ENCODE measurements at places on chromosomes 2 and 18.

DNA sequence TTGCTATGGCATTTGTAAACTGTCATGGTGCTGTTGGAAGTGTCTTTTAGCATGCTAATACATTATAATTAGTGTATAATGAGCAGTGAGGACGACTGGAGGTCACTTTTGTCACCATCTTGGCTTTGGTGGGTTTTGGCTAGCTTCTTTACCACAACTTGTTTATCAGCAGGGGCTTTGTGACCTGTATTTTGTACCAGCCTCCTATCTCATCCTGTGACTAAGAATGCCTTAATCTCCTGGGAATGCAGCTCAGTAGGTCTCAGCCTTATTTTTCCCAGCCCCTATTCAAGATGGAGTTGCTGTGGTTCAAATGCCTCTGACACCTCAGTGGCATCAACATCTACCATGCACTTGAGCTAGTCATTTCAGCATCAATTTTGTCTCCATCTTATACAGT is 29.7 kb downstream of the LYPD6 start:
- DNase-seq, result no peak

GRCh38 chr2:180195847-180196246 is 188.8 kb upstream of the CWC22 start:
- no peak for DNase-seq

GRCh38 chr2:241673189-241673663 is 13.4 kb downstream of the DTYMK start:
- no peak for DNase-seq

- DNase-seq, result peak; percentile 9
Measured at GRCh38 chr2:12607971-12608370, 108.8 kb upstream of the TRIB2 start.

GRCh38 chr2:240917684-240918257 is 11.6 kb downstream of the CROCC2 start:
- DNase-seq, result no peak

DNA sequence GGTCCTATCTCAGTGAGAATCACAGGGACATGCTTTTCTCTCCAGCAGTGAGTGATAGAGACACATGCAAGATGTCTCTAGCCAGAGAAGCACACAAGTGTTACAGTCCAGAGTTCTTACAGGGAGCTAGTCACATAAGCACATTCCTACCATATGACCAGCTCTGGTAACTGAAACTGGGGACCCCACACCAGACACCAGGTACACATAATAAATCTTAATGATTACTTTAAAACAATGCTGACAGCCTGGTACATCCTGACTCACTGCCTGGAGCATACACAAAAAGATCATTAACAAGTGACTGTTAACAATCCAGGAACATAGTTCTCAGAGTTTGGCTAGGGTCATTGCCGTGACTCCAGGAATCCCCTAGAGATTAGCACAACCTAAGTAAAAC is 53.6 kb downstream of the GALNT1 start:
- no peak for DNase-seq

GRCh38 chr2:69585855-69586555 is 57.5 kb downstream of the AAK1 start:
- no peak for DNase-seq

DNA sequence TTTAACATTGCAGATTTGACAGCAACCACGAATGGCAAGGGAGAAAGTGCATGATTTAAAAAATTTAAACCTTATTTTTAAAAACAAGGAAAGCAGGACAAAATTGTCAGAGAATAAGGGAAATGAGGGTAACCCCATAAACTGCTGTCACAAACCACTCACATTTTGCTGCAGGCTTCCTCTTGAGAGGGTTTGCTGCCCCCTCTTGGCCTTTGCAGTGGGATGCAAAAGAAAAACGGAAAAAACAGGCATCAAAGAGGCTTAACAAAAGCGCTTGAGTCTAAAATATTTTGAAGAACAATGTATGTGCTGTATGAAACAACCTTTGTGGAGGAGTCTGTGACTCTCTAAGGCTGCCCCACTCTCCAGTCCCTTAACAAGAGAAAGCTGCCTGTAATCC is 91.6 kb downstream of the TMX3 start:
- DNase-seq, result no peak

DNA sequence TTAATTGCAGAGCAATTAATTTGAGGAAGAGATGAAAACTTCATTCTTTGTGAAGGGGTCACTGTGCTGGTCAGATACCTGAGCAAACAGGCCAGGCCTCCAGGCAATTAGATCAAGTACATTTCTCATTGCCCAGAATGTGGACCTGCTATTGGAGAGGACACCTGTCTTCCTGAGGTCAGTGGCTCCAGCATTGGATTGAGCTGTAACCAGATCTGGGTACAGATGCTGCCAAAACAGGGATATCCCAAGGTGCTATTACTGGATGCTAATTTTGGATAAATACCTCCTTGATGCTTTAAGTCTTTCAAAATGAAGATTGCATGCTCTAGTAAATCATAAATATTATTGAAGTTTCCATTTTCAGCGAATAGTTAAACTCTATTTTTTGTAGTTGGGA is 131.5 kb downstream of the FAM161A start:
- no peak for DNase-seq

DNA sequence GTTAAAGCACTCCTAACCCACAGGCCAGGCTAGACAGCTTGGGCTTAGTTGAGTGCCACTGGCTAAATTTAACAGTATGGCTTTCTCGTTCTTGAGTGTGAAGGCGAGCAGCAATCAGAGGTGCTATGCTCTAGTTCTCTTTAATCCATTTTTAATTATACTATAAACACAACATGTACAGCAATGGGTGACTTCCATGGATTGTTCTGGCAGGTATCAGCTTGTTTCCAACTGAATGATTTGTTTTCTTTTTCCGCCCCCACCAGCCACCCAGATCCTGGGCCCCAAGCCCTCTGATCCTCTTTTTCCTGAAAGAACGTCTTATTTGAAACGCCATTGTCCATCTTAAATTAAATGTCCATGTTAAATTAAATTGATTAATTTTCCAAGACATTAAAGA is 244.8 kb downstream of the IKZF2 start:
- DNase-seq, result no peak

DNA sequence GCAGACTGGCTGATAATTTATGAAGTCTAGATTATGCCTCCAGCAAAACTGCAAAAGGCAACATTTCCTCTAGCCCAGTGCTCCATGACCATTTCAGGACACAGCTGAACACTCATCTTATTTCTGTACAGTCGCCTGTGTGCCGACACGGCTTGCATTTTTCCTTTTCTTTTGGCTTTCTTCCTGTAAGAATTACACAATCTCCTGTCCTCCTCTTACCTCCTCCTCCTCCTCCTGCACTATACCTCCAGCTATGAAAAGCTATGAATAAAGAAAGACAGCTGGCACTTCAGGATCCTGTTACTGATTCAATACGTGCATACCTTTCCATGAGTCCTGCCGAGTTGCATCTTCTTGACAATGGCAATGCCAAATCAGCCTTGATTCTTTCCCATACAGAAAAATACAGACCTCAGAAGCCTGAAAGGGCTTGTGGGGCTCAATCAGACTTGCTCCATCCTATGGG is 32.2 kb upstream of the TRIB2 start:
- DNase-seq, result no peak

- no peak for DNase-seq
Measured at GRCh38 chr2:143633419-143633818, 504.2 kb downstream of the ARHGAP15 start.

DNA sequence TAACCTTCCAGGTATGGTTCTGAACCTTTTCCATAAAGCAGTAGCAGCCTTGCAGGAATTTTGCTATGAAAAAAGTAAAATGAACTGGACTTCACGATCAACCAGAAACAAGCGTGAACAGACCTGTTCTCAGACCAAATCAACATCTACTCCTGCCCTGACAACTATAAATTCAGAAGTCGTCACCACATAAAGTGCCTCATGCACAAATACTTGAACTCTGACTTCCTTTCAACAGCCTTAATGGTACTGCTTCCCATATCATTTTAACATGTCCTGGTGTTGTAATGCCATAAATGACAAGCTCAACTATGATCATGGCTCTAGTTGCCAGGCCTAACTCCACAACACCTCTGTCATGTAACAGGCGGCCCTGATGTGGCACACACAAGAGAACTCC is 262.4 kb downstream of the MTX2 start:
- DNase-seq, result no peak

GRCh38 chr2:150710916-150711315 is 223.4 kb upstream of the RND3 start:
- DNase-seq, result no peak

GRCh38 chr18:49277395-49278036 is 182.9 kb downstream of the DYM start:
- no peak for DNase-seq

GRCh38 chr2:215617060-215617824 is 181.4 kb upstream of the FN1 start:
- DNase-seq, result no peak

GRCh38 chr2:43323857-43324256 is 97.5 kb upstream of the ZFP36L2 start:
- DNase-seq, result no peak

DNA sequence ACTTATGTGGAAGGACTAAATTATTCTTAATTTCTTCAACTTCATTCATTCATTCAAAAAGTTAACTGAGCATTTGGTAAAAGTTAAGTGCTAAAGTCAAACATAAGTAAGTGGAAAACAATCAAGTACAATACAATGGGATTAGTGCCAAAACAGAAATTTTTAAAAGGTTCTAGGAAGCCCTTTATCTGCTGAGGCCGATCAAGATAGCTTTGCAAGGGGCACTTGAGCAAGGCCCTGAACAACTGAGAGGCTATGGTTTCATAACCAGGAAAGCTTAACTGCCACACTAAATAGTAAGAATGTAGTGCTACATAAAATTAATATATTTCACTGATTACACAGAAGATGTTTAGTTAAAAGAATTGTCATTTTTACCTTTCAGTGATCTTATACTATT is 76.5 kb downstream of the NOL10 start:
- DNase-seq, result no peak

GRCh38 chr2:31003749-31004148 is 134.5 kb downstream of the GALNT14 start:
- DNase-seq, result no peak

GRCh38 chr2:197803033-197803444 is 1.4 kb upstream of the PLCL1 start:
- DNase-seq, result no peak

DNA sequence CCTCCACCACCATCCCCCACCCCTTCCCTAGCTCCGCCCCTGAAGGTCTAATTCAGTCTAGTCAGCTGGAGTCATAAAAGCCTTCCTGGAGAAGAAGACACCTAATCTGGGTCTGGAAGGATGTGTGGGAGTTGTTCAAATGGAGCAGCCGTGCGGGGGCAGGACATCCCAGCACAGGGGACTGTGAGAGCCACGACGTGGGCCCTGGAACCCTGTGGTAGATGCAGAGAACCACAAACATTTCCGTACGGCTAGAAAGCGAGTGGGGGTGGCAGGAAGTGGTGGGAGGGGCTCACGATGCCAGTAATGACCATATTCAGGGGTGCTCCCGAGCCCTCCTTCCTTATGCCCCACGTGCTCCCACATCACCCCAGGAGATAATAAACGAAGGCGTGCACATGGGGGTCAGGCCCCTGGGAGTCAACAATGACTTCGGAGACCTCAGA is 20.9 kb upstream of the COL6A3 start:
- peak; percentile 33 for DNase-seq

GRCh38 chr2:97713296-97714083 is at the start of gene ZAP70:
Gene ZAP70 (plus strand): TSS chr2:97713576. CDS start chr2:97724037, 10,461 bp downstream.
- DNase-seq, result peak; percentile 68

- DNase-seq, result no peak
Measured at GRCh38 chr18:75546964-75547363, 119.5 kb upstream of the SMIM21 start.

DNA sequence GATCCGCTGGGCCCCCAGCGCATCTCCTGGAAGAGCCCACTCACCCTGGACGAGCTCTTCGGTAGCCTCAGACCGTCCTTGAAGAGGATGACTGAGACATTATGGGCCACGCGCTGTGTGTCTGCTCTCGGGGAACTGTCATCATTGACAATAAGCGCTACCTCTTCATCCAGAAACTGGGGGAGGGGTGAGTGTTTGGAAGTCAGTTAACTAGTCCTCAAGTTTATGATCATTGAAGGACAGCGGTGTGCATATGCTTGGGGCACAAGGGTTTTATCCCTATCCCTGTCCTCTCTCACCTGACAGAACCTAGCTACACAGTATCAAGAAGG is 586 bp downstream of the STK16 start:
- DNase-seq, result no peak

DNA sequence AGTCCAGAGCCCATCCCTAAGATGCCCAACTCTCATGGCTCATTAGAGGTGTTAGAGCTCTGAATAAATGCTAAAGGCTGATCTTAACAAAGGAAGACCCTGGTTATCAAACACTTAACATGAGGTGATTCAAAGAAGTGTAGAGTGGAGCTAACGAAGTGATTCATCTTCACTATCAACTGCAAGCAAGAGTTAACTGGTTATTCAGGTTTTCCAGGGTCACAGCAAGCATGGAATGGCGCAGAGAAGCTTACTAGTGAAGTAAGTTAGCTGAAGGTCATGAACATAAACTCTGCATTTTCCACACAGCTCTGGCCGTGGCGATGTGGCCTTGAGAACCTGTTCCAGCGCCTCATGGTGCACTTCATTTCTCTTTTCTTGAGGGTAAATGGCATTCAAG is 17.0 kb downstream of the RND3 start:
- no peak for DNase-seq

GRCh38 chr2:68379184-68379708 is 14.2 kb downstream of the PLEK start:
- peak; percentile 28 for DNase-seq

- no peak for DNase-seq
Measured at GRCh38 chr2:215137329-215137686, 1.1 kb downstream of the ABCA12 start.
